ENCODE measurements at places on chromosomes 6 and 20.

- no peak overlapping the region for H3K4me3 ChIP-seq
- H3K4me1 ChIP-seq = peaks cover 5% of the 10 kb centered on the region
- DNase-seq = no peak
- no peaks in the 10 kb centered on the region for H3K36me3 ChIP-seq
- H3K27ac ChIP-seq = no peak overlapping the region
- H3K27me3 ChIP-seq = no peaks in the 10 kb centered on the region
Observed at GRCh38 chr20:5845681-5846615, 95.7 kb downstream of the SHLD1 start.

- H3K27ac ChIP-seq = no peak overlapping the region
- H3K4me3 ChIP-seq = no peak overlapping the region
- DNase-seq = no peak
- H3K27me3 ChIP-seq = no peaks in the 10 kb centered on the region
Observed at GRCh38 chr6:12164508-12164770, 125.7 kb upstream of the EDN1 start.

GRCh38 chr6:53464927-53465460 lies 79.9 kb downstream of the GCLC start:
- H3K4me1 ChIP-seq = peaks cover 2% of the 10 kb centered on the region
- H3K4me3 ChIP-seq = no peak overlapping the region
- no peaks in the 10 kb centered on the region for H3K36me3 ChIP-seq
- DNase-seq = peak; percentile 24
- no peaks in the 10 kb centered on the region for H3K27me3 ChIP-seq

GRCh38 chr6:140806431-140806830 lies 1326.3 kb upstream of the GJE1 start:
- no peaks in the 10 kb centered on the region for H3K36me3 ChIP-seq
- H3K4me1 ChIP-seq = no peaks in the 10 kb centered on the region
- DNase-seq = no peak
- no peak overlapping the region for H3K4me3 ChIP-seq

DNA sequence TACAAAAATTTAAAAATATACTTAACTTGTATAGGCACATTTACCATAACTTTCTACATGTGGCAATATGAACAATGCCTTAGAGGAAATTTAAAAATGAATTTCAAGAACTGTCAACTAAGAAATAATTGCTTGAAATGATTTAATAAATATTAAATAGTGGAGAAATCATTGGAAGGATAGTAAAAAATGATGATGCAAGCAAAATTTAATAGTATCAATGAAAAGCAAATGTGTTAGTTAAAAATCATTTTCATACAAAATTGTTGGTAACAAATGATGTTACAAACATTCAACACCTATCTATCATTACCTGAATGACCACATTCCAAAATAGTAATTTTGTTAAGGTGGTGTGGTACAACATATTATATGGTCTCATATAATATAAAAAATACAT lies 331.0 kb downstream of the HAO1 start:
- no peak overlapping the region for H3K4me3 ChIP-seq
- DNase-seq = no peak
- H3K36me3 ChIP-seq = no peaks in the 10 kb centered on the region
- H3K27ac ChIP-seq = no peak overlapping the region

DNA sequence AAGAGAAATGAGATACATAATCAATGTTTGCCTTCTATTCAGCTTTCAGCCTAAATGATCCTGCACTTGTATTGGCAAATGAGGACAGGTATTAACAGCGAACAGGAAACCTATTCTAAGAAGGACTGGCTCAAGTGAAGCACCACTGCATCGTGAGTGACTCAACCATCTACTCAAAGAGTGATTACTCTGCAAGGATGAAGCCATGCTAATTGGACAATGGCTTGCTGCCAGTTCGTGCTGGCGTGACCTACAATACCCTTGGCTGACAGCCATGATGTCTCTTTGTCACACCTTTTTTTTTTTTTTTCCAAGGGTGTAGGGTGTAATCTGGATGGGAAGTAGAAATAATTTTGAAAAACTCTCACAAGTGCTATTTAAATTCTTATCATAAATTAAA lies 104.9 kb downstream of the GJA10 start:
- no peaks in the 10 kb centered on the region for H3K36me3 ChIP-seq
- no peak overlapping the region for H3K27ac ChIP-seq
- no peaks in the 10 kb centered on the region for H3K27me3 ChIP-seq
- no peak overlapping the region for H3K4me3 ChIP-seq
- DNase-seq = peak; percentile 39
- peaks cover 2% of the 10 kb centered on the region for H3K4me1 ChIP-seq

DNA sequence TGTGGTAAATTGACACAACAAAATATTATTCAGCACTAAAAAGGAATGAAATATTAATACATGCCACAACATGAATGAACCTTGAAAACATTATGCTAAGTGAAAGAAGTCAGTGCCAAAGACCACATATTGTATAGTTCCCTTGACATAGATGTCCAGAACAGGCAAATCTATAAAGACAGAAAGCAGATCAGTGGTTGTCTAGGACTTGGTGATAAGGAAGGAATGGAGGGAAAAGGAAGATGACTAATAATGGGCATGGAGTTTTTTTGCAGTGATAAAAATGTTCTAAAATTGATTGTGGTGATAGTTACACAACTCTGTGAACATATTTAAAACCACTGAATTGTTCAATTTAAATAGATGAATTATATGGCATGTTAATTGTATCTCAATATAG lies 32.5 kb downstream of the TBX18 start:
- no peaks in the 10 kb centered on the region for H3K36me3 ChIP-seq
- H3K27ac ChIP-seq = no peak overlapping the region
- no peaks in the 10 kb centered on the region for H3K4me1 ChIP-seq
- H3K27me3 ChIP-seq = no peaks in the 10 kb centered on the region

- H3K4me1 ChIP-seq = no peaks in the 10 kb centered on the region
- H3K27me3 ChIP-seq = no peaks in the 10 kb centered on the region
- DNase-seq = no peak
- H3K4me3 ChIP-seq = no peak overlapping the region
Observed at GRCh38 chr20:3659492-3660261, 3.5 kb downstream of the GFRA4 start.

GRCh38 chr6:160076009-160076408 lies 45.6 kb upstream of the SLC22A1 start:
- no peaks in the 10 kb centered on the region for H3K36me3 ChIP-seq
- no peaks in the 10 kb centered on the region for H3K4me1 ChIP-seq
- H3K4me3 ChIP-seq = no peak overlapping the region
- no peaks in the 10 kb centered on the region for H3K27me3 ChIP-seq

- no peak for DNase-seq
- H3K27me3 ChIP-seq = no peaks in the 10 kb centered on the region
- H3K36me3 ChIP-seq = no peaks in the 10 kb centered on the region
- H3K27ac ChIP-seq = no peak overlapping the region
- H3K4me1 ChIP-seq = no peaks in the 10 kb centered on the region
Observed at GRCh38 chr6:71888756-71889340, 2.5 kb downstream of the RIMS1 start.

- no peaks in the 10 kb centered on the region for H3K36me3 ChIP-seq
- H3K27ac ChIP-seq = no peak overlapping the region
- no peaks in the 10 kb centered on the region for H3K4me1 ChIP-seq
- DNase-seq = no peak
- H3K27me3 ChIP-seq = no peaks in the 10 kb centered on the region
Observed at GRCh38 chr6:67640484-67640883, 994.6 kb upstream of the ADGRB3 start.

DNA sequence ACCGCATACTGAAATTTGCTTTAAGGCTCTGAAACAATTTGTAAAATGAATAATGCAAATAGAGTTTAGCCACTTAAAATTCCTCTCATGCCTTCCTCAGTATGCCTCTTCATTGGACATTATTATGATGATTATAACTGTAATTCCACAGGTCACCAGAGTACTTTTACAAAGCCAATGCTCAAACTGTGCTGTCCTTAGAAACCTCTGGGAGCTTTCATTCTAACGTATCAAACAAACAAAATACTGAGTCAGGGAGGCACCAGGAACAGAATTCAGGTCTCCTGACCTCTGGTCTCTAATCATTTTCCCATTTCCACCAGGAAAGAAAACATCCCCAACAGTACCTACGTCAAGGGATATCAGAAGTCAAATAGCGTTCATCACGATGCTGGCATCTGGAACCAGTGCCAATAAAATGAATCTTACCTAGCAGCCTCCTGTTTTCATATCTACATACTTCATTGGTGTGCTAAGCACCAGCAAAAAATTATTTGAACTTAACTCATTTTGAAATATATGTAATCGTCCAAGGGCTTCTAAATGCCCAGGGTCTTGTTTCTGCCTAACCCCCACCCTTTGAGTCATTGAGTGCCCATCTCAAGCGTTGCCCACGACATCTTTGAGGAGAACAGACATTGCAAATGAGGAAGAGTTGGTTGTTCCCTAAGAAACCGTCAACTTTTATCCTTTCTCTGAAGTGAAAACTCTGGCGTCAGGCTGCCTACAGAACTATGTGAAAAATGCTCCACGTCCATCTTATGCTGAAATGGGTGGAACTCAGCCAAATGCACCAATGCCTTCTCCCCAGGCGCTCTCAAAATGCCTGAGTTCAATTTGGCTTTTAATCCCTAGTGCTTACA lies 37.9 kb downstream of the NEDD9 start:
- no peaks in the 10 kb centered on the region for H3K36me3 ChIP-seq
- H3K4me3 ChIP-seq = no peak overlapping the region
- DNase-seq = no peak
- no peaks in the 10 kb centered on the region for H3K27me3 ChIP-seq
- no peak overlapping the region for H3K27ac ChIP-seq

- peaks cover 2% of the 10 kb centered on the region for H3K4me1 ChIP-seq
- H3K36me3 ChIP-seq = no peaks in the 10 kb centered on the region
Observed at GRCh38 chr6:21438237-21438985, 155.1 kb upstream of the SOX4 start.

All from ovary (tissue), 10 donors.